ENCODE measurements at places on chromosomes 7 and 10.
A peak's percentile ranks its signal among the peaks of the same experiment; 100 is the strongest.

DNA sequence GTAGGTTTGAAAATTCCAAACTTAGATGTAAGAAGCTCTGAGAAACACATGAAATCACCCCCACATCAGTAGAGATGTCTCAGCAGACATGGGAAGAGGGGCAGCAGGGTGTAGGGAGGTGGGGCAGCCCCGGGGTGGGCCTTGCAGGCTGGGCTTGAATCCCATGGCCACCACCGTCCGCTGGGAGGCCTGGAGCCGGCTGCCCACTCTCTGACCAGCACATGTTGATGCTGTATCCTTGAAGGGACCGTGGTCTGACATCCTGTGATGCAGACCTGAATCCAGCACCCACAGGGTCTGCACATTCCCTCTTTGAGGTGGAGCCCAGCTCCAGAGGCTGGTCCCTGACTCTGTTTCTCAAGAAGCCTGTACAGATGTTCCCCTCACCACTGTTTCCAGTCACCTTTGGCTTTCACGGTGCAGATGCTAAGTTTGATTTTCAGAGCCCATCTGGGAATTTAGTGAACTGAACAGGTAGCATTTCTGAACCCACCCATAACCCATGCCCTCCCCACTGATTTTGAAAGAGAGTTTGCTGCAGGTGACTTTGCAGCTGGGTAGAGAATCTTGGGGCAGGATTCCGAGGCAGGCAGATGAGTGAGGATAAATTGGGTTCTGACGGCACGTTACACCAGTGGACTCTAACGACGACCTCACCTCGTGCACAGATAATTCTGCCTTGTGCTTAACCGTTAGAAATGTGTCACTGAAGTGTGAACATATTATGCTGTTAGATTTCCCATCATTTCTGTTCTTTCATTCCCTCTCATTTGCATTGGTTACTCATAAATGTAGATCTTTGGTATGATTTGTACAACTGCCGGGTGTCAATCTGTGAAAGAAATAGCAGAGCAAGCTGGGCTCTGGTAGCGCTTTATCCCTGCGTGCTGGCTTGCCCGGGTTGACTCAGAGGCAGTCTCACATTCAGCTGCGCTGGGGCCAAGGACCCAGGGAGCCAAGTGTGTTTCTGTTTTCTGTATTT is 45.7 kb downstream of the IKZF1 start:
- DNase-seq = peak; percentile 31

GRCh38 chr7:99693427-99694200 is 13.8 kb upstream of the CYP3A5 start:
- no peak for DNase-seq

- DNase-seq = no peak
Observed at GRCh38 chr7:144019457-144019856, 19.3 kb downstream of the OR6B1 start.

GRCh38 chr7:46515844-46516590 is 594.9 kb upstream of the IGFBP3 start:
- DNase-seq = no peak

- DNase-seq = no peak
Observed at GRCh38 chr7:121879544-121879943, 6.6 kb downstream of the PTPRZ1 start.

DNA sequence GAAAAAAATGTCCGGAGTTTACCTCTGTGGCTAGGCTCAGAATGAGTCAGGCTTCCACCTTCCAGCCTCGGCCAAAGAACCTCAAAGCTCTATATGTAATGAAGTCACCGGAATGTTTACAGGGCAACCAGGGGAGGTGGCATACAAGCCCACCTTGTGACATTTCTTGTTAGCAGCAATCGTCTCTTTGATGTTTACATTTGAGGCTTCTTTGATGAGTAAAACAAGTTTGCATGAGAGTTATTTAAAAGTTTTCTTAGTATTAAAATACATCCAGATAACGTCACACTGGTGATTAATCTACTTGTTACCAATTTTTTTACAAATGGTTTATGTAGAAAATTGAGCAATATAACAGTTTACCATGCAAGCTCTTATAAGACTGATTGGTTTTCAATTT is 133.1 kb upstream of the ADAM12 start:
- no peak for DNase-seq

DNA sequence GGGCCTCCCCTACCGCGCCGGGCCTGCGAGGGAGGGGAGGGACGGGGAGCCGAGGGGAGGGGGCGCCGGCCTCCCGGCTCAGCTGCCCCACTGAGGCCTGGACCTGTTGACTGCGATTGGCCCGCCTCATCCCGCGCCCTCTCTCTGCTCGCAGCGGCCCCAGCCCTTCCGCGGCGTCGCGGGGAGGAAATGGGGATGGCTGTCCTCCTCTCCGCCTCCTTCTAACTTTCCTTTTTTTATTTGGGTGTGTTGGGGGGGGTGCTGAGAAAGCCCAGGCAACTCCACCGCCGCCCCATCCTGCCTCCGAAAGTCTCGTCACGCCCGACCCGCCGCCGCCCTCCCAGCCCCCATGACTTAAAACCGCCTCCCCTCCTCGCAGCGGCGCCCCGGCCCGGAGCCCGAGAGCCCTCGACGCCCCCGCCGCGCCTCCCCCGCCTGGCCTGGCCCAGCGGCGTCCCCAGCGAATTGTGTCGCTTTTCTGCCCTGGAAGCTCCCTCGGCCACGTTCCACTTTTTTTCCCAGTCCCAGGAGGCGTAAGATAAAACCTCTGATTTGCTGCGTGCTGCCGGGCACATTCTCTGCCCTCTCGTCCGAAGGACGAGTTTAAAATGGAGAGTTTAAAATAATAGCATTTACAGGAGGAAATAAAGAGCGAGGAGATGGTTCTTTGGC is 842 bp upstream of the SKIDA1 start:
- peak; percentile 55 for DNase-seq

GRCh38 chr10:88065383-88066049 is 202.1 kb downstream of the PTEN start:
- DNase-seq = peak; percentile 64

- peak; percentile 86 for DNase-seq
Observed at GRCh38 chr7:29564496-29565223, 1.0 kb downstream of the PRR15 start.

DNA sequence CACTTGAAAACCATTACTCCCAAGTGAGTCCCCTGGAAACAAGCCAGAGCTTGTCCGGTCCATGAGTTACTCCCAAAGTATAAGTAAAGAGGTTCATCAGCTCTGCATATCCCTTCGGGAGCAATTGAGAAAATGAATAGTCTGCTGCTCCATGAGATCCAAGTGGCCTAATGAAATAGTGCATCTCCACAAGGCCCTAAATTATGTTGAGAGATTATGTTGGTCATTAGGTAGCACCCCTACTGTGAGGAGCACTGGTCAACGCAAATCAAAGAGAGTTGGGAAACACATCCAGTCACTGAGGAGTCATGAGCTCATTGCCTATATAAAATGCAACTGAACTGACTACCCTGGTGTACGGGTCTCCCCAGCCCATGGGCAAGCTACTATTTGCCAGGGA is 205.5 kb upstream of the AOAH start:
- DNase-seq = no peak

DNA sequence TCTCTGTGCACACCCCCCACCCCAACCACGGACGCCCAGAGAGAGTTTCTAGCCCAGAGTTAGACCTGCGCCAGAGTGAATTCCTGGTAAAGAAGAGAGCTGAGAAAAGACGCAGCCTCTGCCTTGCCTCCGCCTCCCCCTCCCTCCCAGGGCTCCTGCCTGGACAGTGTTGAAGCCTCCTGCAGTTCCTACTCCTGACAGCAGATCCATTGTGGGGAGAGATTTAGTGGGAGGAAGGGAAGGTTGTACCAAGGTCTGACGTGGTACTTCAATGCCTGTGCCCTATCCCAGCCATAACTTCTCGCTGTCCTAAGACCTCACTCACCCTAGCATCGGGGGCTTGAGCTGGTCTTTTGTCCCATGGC is 952 bp downstream of the SRRM3 start:
- no peak for DNase-seq

DNA sequence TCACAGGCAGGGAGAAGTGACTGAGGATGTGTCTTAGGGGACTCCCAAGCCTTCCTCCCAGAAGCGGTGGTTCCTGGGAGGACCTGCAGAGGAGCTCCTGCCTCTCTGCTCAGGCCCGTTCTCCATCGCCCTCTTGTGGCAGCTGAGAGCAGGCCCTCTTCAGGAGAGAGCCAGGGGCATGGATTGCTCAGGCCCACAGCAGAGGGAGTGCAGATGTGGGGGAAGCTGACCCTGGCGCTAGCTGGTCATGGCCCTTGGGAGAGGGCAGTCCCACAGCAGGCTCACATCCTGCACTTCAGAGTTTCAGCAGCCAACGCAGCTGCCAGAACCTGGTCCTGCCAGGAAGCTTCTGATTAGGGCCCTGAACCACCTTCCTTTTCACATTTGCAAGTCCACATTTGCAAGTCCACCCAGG is 94.8 kb upstream of the TARP start:
- peak; percentile 92 for DNase-seq

- no peak for DNase-seq
Observed at GRCh38 chr7:152392254-152392653, 43.5 kb downstream of the KMT2C start.

DNA sequence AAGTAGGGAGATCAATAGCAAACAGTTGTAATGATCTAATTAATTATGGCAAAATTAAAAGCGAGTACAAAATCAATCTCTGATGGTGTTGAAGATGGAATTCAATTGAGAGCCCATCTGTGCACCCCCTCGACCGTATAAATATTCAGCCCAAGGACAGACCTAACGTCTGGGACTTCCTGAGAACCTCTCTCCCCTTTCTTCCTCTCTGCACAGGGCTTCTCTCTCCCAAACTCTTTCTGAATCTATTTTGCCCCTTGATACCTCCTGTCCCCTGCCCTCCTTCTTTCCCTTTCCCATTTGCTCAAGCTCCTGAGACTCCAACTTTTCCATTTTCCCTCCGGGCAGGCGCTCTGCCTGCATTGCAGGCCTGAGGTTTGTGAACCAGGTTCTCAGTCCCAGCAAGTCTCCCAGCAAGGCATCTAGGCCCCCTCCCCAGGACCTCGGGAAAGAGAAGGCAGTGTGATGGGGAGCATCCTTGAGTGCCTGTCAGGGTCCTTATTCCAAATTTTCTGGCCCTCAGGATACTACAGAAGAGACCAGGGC is 8.5 kb upstream of the PAX2 start:
- DNase-seq = no peak

GRCh38 chr7:7693881-7694280 is 24.5 kb downstream of the RPA3 start:
- no peak for DNase-seq

GRCh38 chr7:135510592-135511183 is 786 bp upstream of the CNOT4 start:
- peak; percentile 43 for DNase-seq

- DNase-seq = no peak
Observed at GRCh38 chr7:85033263-85033662, 153.6 kb downstream of the SEMA3D start.

DNA sequence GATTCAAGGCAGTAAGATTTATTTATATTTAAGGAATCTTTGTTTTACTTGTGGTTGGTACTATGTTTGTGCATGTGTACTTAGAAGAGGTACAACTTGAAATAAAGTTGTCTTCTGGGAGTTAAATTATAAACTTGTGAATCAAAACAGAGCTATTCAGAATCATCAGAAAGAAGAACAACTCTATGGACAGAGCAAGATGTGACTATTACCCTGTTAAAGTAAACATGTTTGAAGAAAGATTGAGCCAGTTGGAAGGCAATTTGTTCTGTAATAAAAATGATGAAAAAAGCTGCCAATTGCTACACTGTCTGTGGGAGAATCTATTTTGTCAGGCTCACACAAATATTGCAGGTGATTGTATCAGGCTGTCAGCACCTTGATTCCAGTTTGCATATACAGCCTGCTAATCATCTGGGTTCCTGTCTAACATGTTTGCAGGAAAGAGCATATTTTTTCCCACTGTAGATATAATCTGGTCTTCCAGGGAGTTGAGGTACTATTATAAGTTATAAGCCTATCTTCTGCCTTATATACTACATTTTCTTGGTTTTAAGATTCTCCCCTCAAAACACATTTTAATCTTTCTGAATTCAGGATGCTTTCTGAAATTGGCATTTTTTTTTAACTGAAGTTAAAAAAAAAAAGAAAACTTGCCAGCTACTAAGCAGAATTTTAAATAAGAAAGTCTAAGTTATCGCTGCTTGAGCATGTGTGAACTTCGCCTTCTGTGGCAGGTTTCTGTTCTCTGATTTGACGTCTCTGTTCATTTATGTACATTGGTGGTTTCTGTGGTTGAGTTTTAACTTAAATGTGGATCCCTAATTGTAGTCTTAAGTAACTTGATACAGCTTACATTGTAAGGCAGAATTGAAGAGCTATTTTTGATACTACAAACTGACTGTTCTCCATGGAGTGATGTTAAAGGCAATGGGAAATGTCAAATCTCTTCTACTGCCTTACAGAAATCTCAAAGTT is 46.0 kb downstream of the ZNRF2 start:
- DNase-seq = peak; percentile 44

GRCh38 chr7:142913051-142913450 is 20.5 kb downstream of the TRPV5 start:
- DNase-seq = no peak

GRCh38 chr10:95459446-95460045 is 101.6 kb downstream of the SORBS1 start:
- no peak for DNase-seq

GRCh38 chr10:61845196-61845949 is 56.1 kb upstream of the ARID5B start:
- DNase-seq = no peak

DNA sequence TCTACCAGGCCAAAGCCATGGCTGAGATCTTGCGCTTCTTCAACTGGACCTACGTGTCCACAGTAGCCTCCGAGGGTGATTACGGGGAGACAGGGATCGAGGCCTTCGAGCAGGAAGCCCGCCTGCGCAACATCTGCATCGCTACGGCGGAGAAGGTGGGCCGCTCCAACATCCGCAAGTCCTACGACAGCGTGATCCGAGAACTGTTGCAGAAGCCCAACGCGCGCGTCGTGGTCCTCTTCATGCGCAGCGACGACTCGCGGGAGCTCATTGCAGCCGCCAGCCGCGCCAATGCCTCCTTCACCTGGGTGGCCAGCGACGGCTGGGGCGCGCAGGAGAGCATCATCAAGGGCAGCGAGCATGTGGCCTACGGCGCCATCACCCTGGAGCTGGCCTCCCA is 142.7 kb downstream of the GRM3 start:
- no peak for DNase-seq

GRCh38 chr10:132522521-132523411 is 14.8 kb upstream of the INPP5A start:
- no peak for DNase-seq

DNA sequence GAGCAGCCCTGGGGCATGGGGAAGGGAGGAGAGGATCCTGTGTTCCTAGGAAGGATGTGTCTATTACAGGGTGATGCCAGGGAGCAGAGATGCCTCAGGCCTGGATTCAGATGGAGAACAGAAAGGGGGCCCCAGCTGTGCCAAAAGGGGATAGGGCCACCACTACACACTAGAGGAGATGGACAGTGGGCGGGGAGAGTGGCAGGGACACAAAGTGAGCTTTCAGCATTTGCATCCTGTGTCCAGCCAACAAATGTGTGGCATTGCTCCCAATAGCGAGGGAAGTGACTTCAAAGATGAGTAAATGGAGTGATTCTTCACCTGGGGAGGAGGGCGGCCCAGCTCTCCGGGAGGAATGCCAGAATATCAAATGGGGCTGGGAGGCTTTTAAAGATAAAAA is 64.9 kb upstream of the WAPL start:
- no peak for DNase-seq

GRCh38 chr10:47247148-47248059 is 52.6 kb upstream of the GDF10 start:
- DNase-seq = no peak

GRCh38 chr7:121202125-121202524 is 126.7 kb upstream of the WNT16 start:
- DNase-seq = no peak

- no peak for DNase-seq
Observed at GRCh38 chr10:60339757-60340156, 49.9 kb downstream of the ANK3 start.

GRCh38 chr7:50978633-50979215 is 196.0 kb upstream of the GRB10 start:
- no peak for DNase-seq
